ENCODE measurements at places on chromosomes 3 and 15.

DNA sequence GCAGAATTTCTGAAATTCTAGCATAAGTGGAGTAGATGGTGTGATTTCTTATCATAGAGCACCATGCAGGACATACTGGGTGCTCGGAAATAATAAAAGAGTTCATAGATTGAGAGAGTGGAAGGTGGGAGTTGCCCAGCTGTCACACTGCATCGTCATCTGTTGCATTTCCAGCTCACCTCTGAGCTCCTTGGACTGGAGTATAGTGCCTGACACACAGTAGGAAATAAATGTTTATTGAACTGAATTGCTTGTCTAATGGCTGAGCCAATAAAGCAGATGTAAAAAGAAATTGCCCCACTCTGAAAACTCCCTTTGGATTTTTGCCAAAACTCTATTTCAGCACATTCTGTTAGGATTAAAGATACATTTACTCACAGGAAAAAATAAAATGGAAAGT lies 108.9 kb upstream of the UBE2E1 start:
- no peak for DNase-seq

DNA sequence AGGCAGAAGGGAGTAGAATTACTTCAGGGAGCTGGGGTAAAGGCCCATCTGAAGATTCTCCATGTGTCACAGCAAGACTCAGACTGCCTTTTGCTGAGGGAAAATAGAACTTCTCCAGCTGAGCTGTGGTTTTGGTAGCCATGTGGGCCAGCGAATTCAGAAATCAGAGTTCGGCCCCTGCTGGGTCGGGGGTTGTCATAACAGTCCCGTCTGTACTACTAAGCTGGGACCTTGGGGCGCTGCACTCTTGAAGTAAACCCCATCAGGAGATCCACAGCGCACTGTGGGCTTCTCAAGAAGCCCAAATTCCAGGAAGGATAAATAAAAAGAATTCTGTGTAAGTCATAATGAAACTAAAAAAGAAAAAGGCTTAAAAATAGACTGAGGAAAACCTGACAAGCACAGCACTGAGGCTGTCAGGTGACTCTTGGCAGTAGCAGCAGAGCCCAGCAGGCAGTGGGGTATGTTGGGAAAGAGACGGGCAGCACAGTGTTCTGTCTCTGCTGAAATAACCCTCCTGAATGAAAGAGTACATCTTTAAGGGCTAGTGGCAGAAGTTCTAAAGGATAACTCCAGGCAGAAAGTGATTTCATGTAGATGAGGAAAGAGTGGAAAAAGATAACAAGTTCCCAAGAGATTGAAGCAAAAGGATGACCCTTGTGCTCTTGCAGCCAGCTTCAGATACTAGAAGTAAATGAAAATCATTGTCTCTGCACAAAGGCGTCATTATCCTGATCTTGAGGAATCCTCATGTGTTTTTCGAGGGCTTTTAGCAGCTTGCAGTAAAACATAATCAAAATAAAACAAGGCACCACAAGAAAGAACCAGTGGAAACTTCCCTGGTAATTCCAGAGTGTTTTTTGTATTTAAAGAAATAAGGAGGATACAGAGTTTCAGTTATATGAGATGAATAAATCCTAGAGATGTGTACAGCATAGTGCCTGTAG lies 74.5 kb downstream of the RAB7A start:
- DNase-seq = no peak

DNA sequence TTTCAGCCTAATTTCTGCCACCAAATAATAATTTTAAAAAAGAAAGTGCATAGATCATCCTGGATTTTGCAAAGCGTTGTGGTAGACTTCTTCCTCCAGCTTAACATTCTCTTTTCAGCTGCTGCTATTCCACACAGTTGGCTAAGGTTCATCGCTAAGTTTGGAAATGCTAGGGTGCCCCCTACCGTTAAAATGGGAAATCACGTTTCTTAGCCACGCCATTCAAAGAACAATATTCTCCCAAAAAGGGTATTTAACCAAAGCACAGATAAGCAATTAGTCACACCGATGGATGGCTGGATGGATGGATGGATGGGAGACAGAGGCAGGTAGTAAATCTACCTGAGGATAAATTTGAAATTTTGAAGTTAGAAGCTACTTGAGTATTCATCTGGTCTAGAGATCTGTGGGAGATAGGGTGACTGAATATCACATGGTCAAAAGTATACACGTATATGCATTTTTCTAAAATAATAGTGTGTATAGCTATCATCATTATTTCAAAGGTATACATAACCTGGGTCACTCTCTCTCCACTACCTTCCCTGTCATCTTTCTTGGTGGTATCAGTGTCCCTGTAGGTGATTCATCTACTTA lies 67.2 kb downstream of the EFHB start:
- no peak for DNase-seq

DNA sequence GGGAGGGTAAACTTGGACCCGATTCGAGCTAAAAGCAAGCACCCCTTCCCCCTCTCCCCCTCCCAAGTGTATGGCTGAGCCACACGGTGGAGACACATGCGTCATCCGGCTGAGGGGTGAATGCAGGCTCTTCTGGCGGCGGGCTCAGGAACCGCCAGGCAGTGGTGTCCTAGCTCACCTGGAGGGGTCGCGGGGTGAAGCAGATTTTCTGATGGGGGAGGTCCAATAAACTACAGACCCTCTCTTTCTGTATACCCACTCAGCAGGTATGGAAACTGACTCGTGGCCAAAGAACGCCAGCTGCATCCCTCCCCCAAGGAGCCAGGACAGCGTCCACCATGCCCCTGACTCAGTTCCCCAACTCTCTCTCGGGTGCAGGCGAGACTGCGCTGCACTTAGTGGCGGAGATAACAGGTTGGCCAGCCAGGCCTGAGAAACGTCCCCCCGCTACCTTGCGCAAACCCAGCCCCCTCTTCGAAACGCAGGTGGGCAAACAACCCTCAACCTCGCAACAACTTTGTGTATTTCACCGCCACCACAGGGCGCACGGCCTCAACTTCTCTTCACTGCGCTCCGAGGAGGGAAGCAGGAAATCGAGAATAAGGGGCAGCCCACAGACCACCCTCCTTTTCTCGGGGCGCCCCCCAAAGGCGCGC lies 1.3 kb downstream of the MAGI1 start:
- no peak for DNase-seq

GRCh38 chr15:79432345-79433275 lies 474 bp downstream of the MINAR1 start:
- no peak for DNase-seq

DNA sequence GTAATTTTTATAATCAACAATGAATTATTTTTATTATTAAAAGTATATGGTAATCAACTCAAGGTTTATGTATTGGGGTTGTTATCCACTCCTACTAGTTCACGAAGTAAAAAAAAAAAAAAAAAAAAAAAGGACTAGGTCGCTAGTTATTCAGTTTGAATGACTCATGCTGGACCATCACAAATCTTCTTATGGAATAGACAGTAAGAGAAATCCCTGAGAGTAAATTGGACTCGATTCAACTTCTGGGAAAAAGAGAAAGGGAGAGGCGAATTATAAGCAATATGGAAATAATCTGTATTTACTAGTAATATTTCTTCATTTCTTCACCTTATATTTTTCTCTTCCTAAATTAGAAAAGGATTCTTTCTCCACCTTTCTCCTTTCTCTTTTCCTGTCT lies 2.0 kb downstream of the MYEF2 start:
- DNase-seq = no peak

DNA sequence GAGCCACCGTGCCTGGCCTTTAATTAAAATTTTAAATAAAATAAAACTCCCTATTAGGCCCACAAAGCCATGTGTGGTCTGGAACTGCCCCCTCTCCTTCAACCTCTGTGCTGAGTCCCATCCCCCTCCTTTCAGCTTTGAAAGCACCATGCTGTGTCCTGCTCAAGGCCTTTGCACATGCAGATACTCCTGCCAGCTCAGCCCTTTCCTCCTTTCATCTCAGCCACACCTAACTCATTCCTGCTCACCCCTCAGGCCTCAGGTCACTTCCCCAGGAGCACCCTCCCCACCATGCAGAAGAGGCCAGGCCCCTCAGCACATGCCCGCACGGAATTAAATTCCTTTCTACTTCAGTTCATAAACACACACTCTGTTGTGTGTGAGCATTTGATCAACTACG lies 28.1 kb downstream of the ATRIP start:
- DNase-seq = peak; percentile 47

DNA sequence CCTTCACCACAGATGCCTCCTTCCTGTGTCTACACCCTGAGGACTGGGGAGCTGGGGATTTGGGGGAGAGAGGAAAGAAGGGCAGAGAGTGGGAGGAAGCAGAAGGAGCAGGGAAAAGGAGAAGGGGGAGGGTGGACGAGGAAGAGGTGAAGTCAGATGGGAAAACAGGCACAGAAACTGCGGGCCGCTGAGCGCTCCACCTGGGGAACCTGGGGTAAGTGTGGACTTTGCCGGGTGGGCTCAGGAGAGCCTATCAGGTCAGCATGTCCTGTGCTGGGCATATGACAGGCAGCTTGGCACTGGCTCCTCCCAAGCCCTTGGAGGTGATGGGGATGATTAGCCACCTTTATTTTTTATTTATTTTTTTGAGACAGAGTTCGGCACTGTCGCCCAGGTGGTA lies 62.6 kb downstream of the CORO2B start:
- peak; percentile 54 for DNase-seq

GRCh38 chr3:126679318-126679751 lies 24.4 kb upstream of the TXNRD3 start:
- peak; percentile 93 for DNase-seq

DNA sequence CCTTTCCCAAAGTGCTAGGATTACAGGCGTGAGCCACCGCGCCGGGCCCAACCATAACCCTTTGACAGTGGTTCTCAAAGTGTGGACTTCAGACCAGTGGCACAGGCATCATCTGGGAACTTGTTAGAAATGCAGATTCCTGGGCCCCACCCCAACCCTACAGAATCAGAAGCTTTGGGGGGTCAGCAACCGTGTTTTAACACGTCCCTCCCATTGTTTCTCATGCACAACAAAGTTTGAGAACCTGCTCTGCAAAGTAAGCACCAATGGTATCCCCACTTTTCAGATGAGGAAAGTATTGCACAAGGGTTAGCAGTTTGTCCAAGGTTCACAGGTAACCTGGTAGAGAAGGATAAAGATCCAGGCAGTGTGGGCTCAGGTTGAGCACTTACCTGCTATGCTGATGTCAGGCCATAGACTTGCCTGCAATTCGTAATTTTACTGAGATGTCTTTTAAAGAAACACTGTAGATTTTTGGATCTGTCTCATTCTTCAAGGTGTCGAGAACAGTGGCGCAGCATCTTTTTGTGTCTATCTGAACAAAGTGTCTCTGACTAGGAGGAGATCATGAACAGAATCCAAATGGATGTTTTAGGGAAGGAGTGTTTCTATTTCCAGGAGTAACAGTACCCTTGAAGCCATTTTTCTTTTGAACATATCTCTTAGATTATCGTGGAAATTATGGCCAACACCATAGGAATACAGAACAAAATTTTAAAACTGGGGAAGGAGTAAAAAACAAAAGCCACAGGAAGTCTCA lies 2.5 kb downstream of the GXYLT2 start:
- no peak for DNase-seq

DNA sequence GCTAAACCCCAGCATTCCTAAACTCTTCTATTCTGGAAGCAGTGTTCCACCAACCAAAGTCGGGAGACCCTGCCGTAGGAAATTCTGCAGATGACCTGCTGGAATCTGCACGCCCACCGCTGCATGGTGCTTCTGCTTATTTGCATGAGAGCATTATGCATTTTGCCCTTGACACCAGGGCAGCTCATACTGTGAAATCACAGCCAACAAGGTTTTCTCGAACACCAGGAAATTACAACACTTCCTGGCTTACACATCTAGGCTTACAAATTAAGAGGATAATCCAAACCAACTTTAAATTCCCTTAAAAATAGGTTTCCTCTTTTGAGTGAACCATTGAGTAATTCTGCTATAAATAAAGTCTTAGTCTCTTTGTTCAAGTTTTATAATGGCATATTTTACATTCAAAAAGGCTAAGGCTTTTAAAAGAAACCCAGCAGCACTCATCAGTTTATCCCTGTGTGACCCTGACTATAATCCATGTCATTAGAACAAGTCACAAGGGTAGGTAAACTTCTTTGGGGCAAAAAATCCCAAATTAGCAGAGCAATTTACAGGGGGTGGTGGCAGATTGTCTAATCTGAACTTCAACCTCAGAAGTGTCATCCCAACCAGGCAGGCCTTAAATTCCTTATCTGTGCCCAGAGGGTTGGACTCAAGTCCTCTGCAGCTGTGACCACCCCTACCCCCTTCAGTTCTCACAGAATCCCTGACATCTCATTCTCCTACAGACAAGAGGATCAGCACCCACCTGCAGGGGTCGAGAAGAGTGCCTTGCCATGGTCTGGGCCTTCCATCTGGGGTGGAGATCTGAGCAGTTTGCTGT lies 33.5 kb upstream of the RBP1 start:
- DNase-seq = no peak

DNA sequence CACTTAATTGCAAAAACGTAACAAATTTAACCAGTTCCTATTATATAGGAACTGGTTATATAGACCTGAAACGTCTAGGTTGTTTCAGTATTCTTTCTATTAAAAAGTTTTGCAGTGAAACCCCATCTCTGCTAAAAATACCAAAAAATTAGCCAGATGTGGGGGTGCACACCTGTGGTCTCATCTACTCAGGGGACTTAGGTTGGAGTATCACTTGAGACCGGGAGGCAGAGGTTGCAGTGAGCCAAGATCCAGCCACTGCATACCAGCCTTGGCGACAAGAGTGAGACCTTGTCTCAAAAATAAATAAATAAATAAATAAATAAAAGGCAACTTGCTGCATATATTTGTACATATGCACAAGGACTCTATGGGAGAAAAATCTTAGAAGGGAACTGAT lies 387.0 kb downstream of the TUSC7 start:
- no peak for DNase-seq

Data from spleen (tissue), 13 donors.